Heart right ventricle (tissue), 16 donors: ENCODE measurements at places on chromosomes 16 and 17. TPM values are rescaled to one million over a fixed set of nuclear protein-coding genes. Genes with fewer than 3 reads are reported as not detected.

Gene TEX19
- not detected for total RNA-seq

Gene COX6A2
- 1,224 TPM for total RNA-seq

Gene SMIM36
- total RNA-seq = not detected

Gene MGAT5B
- not detected for total RNA-seq

Gene FUS
- total RNA-seq = 127 TPM

Gene TBC1D3G
- not detected for total RNA-seq

Gene KRTAP3-1
- not detected for total RNA-seq

Gene TNFRSF13B
- total RNA-seq = not detected

Gene GJC1
- 22.2 TPM for total RNA-seq

Gene AIPL1
- not detected for total RNA-seq

Gene CA4
- total RNA-seq = 11.9 TPM

Gene EPX
- not detected for total RNA-seq

Gene SETD6
- total RNA-seq = 12.7 TPM

Gene BICDL2
- not detected for total RNA-seq

Gene TOP2A
- total RNA-seq = 0.17 TPM

Gene GLOD4
- 30.1 TPM for total RNA-seq

Gene ST6GALNAC2
- total RNA-seq = 8.1 TPM

Gene OVCA2
- 17.7 TPM for total RNA-seq

Gene KRT23
- not detected for total RNA-seq

Gene MYO19
- total RNA-seq = 10.5 TPM

Gene CDH11
- total RNA-seq = 10.4 TPM

Gene KRT28
- not detected for total RNA-seq

Gene TOX3
- not detected for total RNA-seq

Gene TM4SF5
- not detected for total RNA-seq

Gene CHST6
- total RNA-seq = 0.38 TPM

Gene AATK
- total RNA-seq = 4.3 TPM
